ENCODE measurements at places on chromosomes 5 and 9.

DNA sequence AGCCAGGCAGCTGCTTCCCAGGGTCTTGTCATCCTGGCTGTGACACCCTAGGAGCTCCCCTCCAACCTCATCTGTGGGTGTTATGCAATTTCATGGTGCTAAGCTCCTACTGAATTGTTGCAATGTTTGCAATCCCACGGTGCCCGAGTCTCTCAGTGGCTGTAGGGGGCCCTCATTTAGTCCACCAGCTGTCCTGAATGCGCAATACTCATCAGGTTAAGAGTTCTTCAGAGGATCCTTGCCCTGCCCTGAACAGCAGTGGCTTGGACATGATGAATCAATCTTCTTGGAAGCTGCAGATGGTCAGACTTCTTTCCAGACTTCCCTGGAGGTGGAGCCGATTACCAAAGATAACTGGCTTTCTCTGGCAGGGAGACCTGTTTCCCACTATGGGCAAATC is 584.1 kb downstream of the CCDC171 start:
- no peak for DNase-seq

- peak; percentile 54 for DNase-seq
Observed at GRCh38 chr9:92140074-92140753, 25.0 kb upstream of the SPTLC1 start.

DNA sequence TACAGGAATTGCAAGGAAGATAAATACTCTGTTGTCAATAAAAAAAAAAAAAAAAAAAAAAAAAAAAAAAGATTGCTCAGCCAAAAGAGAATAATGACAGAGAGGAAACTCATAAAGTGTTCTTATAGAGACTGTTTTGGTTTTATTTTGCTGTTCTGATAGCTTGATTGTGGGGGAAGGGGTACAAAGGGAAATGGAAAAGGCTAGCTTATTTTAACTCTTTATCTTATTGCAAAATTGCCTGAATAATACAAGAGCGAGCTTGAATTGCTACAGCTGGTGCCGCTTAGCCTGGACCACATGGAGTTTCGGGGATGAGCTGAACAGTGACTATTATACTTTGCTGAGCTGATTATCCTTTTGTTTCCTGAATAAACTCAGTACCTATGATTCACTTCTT is 31.0 kb upstream of the SHISAL2B start:
- no peak for DNase-seq

GRCh38 chr5:96023518-96023917 is 61.9 kb upstream of the ELL2 start:
- no peak for DNase-seq

DNA sequence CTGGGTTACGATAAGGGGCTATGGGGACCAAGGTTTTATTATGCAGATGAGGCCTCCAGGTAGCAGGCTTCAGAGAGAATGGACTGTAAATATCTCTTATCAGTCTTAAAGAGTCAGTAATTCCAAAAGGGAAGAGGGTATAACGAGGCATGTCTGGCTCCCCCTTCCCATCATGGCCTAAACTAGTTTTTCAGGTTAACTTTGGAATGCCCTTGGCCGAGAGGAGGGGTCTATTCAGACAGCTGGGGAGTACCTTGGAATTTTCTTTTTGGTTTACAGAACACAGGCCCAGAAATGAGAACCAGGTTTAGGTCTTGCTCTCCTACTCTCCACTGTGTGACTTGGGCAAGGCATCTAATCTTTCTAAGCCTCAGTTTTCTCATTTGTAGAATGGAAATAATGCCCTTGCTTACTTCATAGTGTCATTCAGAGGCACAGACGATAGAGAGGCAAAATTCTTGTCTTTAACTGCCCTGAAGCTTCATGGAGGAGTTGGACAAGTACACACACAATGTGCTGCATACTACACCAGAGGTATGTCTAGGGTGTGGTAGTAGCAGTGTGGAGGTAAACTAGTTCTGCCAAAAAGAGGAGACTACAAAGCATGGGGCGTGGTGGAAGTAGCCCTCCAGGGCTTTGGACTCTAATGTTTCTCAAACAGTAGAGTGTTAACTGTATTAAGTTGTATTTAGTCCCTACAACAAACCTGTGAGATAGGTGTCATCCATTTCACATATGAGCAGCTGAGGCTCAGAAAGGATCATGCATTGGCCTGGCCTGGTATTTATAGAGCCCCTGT is 45.5 kb downstream of the IRF1 start:
- DNase-seq, result no peak

DNA sequence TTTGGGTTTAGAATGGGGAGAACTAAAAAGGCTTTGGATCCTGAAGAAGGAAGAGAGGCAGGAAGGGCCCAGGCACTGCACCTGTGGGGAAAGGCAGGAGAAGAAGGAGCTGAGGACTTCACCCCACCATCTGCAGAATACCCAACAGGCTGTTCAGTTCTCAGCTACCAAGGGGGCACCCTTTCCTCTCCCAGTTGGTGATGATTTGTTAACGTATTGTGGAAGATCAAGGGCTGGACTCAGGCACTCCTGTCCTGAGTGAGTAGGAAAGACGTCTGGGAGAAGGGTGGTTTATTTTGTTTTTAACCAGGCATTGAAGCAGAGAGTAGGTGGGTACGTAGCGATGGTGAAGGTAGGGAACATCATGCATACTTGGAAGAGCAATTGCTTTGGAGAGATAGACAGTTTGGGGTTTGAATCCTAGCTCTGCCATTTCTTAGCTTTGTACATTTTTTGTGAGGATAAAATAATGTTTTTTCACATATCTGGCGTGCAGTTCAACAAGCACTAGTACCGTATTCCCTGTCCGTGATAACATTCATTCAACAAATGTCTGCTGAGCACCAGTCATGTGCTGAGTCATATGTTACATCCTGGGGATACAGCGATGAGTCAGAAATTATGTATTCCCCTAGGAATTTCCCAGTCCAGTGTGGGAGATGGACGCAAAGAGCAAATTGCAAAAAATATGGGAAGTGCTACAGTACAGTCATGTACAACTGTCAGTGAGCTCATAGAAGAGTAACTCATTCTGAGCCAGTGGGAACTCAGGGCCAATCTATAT is 2.1 kb downstream of the MSANTD3 start:
- peak; percentile 92 for DNase-seq

DNA sequence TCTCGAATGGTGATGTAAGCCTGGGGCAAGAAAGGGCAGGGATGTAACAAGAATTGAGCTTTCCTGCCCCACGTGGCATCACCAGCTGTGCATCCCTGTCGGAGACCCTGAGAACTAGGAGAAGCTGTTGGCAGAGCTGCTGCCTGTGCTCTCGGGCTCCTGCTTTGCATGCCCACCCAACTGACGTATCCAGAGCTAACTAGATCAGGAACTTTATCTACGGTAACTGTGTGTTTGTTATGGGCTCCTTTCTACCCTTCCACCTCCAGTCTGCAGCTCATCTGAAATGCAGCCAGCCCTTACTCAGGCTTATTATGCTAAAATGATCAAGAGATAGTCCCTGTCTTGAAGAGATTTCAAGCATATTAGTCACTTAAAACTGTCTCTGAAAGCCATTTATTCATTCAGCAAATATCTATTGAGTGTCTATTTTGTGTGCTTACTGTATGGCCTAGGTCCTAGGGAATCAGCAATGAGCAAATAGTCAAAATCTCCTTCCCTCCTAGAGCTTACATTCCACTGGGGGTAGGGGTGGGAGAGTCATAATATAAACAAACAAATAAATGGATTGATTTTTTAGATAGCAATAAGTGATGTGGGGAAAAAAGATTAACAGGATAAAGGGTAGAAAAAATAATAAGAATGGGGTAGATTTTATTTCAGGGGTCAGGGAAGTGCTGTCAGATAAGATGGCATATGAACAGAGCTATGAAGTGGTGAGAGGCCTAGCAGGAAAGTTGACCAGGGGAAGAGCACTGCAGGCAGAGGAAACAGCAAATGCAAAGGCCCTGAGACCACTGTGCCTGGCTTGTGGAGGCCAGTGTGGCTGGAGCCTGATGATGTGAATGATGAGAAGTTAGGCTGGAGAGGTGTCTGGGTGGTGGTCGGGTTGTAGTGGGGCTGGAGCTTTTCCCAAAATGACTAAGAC is 118.2 kb downstream of the GALNT10 start:
- no peak for DNase-seq

- no peak for DNase-seq
Observed at GRCh38 chr5:95159603-95160002, 125.3 kb downstream of the MCTP1 start.

DNA sequence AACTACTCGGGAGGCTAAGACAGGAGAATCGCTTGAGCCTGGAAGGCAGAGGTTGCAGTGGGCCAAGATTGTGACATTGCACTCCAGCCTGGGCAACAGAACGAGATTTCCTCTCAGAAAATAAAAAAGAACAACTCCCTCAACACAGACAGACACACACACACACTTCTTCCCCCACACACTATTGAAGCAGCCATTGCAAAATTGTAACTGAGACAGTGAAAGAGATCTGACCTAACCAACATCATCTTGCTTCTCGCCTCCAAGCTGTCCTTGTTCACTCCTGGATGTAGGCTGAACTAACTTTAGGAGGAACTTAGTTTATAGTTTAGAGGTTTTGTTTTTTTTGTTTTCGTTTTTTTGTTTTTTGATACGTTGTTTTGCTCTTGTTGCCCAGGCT is 13.0 kb upstream of the PLIN2 start:
- no peak for DNase-seq

GRCh38 chr9:86464242-86464641 is 110.0 kb upstream of the TUT7 start:
- no peak for DNase-seq

DNA sequence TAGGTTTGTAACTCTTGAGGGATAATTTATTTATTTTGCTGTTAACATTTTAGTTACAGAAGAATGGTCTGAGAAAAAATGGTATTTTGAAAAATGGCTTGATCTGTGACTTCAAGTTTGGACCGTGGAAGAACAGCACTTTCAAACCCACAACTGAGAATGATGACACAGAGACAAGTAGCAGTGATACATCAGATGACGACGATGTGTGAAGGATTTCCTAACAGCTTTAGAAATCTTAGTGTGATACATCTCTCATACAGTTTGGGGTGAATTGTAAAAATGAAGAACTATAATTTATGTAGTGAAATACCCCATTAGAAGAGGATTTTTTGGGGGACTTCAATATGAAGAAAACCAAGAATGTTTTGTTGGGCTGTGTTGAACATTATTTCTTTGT is 88.7 kb downstream of the GPBP1 start:
- DNase-seq, result no peak

DNA sequence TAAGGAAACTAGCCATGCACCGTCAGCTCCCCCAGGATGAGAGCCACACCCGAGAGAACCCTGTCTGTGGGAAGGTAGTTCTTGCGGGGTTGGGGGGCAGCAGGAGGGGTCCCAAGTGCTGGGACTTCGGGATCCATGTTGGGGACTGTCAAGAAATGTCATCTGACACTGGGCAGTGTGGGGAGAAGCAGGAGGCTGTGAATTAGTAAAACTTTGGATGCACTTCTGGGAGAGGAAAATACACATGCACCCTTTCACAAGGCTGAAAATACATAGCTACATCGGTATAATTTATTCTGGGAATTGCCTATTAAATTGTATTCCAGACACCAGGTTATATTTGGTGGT is 109.6 kb upstream of the RPS23 start:
- DNase-seq, result no peak

GRCh38 chr9:116175614-116176013 is 22.0 kb downstream of the PAPPA start:
- DNase-seq, result no peak

DNA sequence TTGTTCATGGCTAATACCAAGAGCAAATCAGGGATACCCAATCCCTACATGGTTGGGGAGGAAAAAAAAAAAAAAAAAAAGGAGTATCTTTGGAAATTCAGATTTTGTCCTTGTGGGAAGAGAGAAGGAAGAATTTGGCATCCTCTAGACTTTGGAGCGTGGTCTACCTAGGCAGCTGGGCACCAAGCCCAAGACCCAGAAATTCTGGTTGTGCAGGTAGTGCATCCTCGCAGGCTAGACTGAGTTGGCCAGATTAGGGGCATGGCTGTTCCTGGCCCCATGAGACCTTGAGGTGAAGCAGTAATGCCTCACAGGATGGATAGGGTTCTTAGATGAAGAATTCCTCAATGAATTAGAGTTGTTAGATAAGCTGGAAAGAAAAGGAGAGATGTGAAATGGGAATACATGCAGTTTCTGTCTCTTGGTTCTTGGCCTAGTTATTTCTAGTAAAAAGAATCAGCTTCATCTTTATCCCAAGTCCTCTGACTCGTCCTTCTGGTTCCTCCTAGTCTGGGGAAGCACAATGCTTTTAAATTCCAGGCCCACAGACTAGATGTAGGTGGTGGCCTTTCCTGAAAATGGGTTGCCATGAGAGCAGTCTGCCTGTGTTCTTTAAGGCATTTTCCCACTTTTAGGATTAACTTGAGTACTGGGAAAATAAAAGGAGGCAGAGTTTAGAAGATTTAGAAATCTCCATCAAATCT is 140.5 kb upstream of the RUSC2 start:
- DNase-seq, result no peak

- DNase-seq, result no peak
Observed at GRCh38 chr5:122286541-122286940, 25.5 kb upstream of the SNCAIP start.

GRCh38 chr9:81314490-81314889 is 374.9 kb downstream of the TLE1 start:
- no peak for DNase-seq

- DNase-seq, result no peak
Observed at GRCh38 chr9:99606296-99606695, 215.4 kb upstream of the NR4A3 start.

GRCh38 chr9:75626860-75627259 is 263.6 kb upstream of the PCSK5 start:
- DNase-seq, result no peak

DNA sequence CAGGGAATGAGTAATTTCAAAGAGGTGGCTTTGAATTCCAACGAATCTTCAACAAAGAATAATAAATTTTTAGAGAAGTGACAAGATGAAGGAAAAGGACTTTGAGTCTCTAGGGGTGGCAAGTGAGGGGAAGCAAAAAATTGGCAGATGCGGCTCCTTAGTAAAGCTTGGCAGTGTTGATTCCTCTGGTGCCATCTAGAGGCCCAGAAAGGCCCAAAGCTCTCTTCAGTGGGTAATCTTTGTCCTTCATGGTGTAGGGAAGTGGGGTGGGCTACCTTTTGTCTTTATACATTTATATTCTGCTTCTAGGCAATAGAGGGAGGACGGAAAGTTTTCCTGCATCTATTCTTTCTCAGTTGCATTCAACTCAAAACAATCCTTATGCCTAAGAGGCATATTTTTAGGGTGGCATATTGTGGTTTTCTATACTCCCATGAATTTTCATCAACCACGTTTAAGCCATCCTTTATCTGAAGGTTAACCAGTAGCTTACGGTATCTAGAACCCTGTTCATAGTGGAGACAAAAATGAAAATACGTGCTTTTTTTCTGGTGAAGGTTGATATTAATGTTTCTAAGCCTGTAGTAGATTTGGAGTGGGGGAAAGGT is 17.5 kb upstream of the ROPN1L start:
- DNase-seq, result peak; percentile 48
